Stimulated activated CD8-positive, alpha-beta memory T cell treated with anti-CD3 and anti-CD28 coated beads, Interleukin-7, amount 100 ng/mL, for 1 hour (primary cell): ENCODE measurements at places on chromosomes 2 and 18.

DNA sequence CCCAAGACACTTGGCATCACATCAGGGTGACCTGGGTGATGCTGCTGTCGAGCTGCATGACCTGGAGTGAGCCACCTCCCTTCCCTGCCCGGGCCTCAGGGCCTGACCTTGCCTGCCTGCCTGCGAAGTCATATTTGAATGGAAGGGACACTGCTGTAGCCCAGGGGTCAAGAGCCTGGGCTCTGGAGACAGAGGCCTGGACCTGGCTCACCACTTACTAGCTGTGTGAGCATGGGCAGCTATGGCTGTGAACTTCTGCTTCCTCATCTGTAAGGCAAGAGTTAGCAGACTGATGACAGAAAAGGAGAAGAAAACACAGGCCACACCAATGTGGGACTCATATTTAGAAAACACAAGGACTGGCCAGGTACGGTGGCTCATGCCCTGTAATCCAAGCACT lies 118.7 kb downstream of the ZFP36L2 start:
- DNase-seq = no peak

- no peak for DNase-seq
Observed at GRCh38 chr2:105237045-105237765, 4.3 kb upstream of the GPR45 start.

- DNase-seq = no peak
Observed at GRCh38 chr2:16625759-16626158, 39.9 kb downstream of the CYRIA start.

DNA sequence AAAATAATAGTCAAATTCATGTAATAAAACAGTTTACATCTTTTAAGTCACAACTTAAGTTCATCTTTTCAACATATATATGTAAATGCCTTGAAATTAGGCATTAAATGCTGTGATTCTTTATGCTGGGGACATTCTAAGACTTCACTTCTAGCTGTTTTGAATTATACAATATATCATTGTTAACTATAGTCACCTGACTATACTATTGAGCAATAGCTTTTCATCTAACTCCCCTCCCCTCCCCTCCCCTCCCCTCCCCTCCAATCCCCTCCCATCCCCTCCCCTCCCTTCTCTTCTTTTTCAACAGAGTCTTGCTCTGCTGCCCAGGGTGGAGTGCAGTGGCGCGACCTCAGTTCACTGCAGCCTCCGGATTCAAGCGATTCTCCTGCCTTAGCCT lies 16.2 kb downstream of the GALNT1 start:
- DNase-seq = no peak

GRCh38 chr2:120669121-120669952 lies 66.3 kb upstream of the GLI2 start:
- no peak for DNase-seq

DNA sequence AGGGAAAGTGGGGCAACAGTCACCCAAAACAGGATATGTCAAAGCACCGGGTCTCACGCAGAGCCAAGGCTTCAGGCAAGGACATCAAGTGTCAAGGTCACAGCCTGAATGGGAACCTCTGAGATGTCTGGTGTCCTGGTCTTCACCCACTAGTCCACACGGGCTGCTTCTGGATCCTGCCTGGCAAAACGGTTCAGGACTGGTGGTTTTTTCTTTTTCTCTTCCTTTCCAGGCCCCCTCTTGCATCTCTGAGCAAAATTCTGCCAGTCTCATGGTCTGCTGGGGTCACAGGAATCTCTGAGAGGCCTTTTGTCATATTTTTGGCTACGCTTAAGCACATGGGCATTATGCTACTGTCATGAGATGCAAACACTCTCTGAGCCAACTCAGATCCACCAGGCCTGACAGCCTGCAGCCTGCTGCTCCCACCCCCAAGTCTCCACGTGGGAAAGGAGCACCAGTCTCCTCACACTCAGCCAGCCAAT lies 518.2 kb upstream of the ZEB2 start:
- no peak for DNase-seq

- DNase-seq = no peak
Observed at GRCh38 chr2:154046493-154046892, 174.8 kb downstream of the GALNT13 start.
